NCI-H1105 treated with DMSO at 0.1 percent for 48 hours (cell line): ENCODE measurements at places on chromosomes 7 and 10.

DNA sequence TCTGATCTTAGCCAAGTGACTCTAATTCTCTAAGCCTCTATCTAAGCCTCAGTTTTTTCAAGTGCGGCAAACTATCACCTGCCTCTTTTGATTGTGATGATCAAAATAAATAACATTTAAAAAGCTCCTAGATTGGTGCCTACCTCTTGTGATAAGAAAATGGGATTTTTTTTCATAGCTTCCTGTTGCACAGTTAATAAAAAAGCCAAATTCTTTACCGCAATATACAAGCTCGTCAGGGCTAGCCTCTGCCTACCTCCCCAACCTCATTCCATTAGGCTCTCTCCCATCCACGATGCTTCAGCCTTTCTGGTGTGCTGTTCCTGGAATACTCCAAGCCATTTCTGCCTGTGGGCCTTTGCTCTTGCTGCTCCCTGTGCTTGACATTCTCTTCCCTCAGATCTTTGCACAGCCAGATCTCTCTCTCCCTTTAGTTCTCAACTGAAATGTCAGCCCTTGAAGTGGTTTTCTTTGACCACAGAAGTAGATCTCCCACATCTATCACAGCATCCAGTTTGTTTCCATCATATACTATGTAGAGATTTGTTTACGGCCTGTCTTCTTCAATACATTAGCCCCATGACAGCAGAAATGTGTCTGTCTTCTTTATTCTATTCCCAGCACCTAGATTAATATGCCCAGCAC lies 48.8 kb downstream of the SFR1 start:
- DNase-seq: no peak

GRCh38 chr10:3293581-3294431 lies 121.2 kb upstream of the PITRM1 start:
- DNase-seq: no peak

- DNase-seq: no peak
These were observed 1.1 kb upstream of the HPSE2 start for GRCh38 chr10:99236627-99237309.

- DNase-seq: no peak
These were observed 168.7 kb downstream of the SND1 start for GRCh38 chr7:127820732-127821085.

DNA sequence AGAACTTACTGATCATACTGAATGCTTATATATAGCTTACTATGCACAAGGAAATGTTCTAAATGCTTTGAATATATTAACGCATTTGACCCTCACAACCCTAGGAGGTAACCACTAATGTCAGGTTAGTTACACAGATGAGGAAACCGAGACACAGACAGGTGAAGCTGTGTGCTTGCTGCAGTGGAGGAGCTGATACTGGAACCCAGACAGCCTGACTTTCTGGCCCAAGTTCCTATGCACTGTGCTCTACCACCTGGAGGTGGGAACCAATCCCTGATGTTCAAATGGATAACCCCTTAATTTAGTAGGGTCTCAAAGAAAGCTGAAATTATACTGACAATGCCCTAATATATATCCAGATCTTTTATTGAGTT lies 119.6 kb downstream of the SORBS1 start:
- DNase-seq: no peak

DNA sequence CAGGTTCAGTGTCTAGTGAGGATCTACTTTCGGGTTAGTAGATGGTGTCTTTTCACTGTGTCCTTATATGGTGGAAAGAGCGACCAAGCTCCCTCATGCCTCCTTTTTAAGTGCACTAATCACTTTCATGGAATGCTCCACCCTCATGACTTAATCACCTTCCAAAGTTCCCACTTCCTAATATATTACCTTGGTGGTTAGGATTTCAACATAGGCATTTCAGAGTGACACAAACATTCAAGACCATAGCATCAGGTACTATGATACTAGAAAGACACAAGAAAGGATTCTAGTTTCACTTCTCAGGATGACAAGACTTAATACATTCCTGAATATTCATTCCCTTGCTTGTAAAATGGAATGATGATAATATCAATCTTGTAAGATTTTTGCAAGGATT lies 119.1 kb upstream of the FAM3C start:
- no peak for DNase-seq

DNA sequence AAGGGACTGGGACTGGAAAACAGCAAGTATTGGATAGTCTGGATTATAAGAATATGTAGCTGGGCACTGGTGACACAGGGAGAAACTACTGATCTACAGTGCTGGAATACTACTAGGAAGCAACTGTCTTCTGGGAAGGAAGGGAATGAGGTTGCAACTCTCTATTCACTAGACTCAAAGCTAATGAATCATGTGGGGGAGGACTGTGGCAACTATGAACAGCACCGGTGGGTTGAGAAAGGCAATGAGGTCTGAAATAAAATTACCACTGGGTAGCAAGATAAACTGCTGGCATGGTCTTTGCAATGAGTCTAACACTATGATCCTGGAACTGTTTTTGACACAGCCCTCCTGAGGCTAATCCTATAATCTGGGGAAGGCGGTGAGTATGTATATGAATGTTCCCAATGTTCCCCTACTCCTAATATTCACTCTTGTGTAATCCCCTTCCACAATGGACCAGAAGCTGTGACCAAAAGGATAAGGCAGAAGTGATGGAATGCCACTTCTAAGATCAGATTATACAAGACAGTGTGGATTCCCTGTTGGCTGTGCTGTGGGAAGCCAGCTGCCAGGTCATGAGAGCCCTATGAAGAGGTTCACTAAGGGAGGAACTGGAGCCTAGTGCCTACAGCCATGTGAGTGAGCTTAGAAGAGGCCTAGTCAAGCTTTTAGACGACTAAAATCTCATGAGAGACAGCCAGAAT lies 101.3 kb upstream of the DNAJB12 start:
- no peak for DNase-seq
